ENCODE measurements at places on chromosomes 4 and X.

GRCh38 chrX:12332786-12333347, 194.6 kb downstream of the FRMPD4 start:
- DNase-seq: no peak

- no peak for DNase-seq
Measured at GRCh38 chr4:186500721-186501304, 54.6 kb downstream of the MTNR1A start.

GRCh38 chrX:103607364-103608305, at the start of gene TCEAL3:
TSS of gene TCEAL3 (plus strand) at chrX:103607963. CDS start at chrX:103609065, 1,102 bp downstream.
- peak; percentile 18 for DNase-seq

GRCh38 chr4:145786261-145786660, 106.3 kb downstream of the C4orf51 start:
- no peak for DNase-seq

DNA sequence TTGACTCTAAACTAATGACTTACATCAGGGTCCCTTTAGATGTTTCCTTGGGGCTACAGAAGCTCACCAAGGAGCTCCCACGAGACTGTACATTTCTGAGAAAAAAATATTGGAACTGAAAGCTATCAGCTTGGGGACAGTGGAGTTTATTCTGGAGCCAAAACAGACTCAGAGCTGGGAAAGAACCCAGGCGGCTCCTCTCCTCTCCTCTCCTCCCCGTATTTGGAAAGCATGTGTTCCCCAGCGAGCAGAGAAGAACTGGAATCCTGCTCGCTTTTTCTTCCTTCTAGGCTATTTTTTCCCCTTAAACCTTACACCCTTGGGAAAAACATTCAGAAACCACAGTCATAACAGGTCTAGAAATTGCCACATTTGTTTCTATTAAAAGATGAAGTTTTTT, 4.3 kb upstream of the MAP7D3 start:
- DNase-seq: no peak
